ENCODE measurements at places on chromosomes 7 and 10.

DNA sequence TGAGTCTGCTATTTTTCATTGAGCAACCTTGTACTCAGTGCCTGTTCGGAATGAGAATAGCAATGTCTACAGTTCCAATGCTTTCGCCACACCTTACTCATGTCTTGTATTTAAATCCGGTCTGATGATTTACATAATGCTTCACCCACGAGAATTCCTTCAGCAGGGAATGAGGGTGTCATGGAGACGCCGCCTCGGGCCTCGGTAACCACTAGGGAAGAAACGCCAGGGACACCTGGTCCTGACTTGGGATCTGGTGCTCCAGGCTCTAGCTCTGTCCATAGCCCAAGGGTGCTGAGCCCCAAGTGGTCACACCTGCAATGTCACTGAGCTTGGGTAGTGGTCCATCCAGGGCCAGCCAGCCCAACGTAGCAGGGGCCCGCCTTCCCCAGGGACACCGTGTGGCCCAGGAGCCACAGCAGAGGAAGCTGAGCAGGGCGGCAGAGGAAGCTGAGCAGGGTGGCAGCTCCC lies 37.4 kb downstream of the PRKAG2 start:
- no peak for DNase-seq

GRCh38 chr7:152093717-152094116 lies 68.2 kb downstream of the GALNT11 start:
- DNase-seq = no peak

DNA sequence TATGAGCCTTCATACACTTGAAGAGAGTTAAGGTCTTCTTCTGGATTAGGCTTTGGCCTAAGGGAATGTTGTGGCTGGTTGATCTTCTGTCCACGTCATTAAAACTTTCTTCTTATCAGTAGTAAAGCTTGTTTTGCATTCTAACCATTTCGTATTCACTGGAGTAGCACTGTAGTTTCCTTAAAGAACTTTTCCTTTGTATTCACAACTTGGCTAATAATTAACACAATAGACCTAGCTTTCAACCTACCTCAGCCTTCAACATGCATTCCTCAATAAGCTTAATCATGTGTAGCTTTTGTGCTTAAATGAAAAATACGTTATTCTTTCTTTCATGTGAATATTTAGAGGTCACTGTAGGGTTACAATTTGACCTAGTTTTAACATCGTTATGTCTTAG lies 42.8 kb downstream of the AKR1C8 start:
- no peak for DNase-seq

GRCh38 chr7:101882595-101883564 lies 65.5 kb downstream of the CUX1 start:
- DNase-seq = no peak

DNA sequence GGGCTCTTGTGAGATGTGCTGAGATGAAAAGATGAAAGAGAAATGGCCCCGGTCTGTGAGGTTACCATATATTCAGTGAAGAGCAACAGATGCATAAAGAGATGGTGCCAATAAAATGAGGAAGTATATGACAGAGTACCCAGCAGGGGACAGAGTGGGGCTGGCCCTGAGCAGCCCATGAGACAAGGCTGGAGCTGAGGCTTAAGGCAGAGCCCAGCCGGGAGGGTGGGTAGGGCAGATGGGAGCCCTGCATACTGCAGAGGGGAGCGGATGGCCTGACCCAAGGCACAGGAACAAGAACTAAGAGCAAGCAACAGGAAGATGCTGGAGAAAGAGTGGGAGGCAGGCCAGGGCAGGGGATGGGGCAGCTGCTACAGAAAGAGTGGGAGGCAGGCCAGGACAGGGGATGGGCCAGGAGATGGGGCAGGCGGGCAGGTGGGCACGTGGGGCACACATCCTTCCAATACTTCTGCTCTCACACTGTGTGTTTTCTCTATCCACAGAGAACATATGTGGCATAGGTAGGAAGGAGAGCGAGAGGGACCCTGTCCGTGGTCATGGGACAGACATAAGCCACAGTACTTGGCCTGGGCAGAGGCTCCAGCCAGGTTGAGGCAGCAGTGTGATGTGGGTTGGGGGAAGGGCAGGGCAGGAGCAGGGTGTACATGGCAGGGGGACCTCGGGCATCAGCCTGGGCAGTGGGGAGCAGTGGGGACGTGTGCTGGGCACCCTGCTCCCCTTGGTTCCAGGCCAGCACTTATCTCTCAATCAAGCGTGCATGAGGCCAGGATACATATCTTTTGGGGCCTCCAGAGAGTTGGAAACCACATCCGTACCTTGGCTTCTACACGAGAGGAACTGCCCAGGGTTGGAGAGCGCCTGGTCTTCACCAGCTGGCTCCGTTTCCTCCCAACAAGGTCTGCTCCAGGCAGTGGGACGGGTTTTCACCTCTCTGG lies 91.6 kb upstream of the IKZF1 start:
- DNase-seq = no peak

DNA sequence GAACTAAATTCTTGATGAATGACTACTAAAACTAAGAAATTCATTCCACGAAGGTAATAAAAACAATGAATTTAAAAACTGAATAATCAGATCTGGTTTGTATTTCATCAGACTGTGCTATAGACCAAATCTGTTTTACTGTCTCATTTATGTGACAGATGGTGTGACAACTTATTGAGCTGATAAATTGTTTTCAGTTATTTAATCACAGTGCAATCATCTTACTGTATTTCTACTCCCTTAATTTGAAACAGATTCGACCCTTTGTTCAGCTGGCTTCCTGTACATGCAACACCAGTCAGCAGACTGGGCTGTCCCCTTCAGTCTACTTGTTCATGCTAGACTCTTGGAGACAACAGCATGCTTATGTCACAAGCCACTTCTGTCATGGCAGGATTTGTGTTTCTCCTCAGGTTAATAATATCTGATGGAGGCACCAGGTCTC lies 150.9 kb downstream of the MBL2 start:
- no peak for DNase-seq

DNA sequence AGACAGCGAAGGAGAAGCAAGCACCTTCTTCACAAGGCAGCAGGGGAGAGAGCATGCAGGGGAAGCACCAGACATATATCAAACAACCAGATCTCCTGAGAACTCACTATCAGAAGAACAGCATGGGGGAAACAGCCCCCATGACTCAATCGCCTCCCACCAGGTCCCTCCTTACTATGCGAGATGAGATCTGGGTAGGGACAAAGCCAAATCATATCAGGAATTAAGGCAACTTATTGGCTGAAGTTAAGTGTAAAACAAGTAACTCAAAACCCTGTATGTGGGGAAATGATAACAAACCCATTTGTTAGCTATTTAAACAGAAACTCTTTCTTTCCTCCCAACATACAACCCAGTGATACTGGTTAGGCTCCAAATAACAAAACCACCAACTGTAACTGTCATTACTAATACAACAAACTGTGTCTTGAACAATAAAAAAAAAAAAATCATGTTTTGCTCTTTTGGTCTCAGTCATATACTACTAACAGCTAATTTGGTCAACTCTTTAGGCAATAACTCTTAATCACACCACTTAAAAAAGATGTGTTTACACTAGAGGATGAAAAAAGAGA lies 57.8 kb downstream of the MINDY3 start:
- no peak for DNase-seq

DNA sequence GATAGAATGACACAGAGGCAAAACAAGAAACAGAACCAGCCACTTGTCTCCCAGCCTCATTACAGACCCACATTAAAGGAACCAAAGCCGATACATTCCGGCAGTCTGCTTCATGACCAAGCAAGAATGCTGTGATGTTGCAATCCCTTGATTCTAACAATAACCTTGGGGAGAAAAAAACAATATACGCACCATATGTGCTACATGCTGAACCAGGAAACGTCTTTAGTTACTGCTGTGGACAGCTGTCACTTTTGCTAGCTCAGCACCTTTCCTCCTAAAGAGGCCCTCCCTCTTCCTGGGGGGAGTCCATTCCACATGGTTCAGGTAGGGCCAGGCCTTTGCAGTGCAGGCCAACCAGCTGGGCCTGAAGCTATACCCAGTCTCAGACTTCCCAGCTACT lies 79.1 kb downstream of the PRTFDC1 start:
- no peak for DNase-seq

DNA sequence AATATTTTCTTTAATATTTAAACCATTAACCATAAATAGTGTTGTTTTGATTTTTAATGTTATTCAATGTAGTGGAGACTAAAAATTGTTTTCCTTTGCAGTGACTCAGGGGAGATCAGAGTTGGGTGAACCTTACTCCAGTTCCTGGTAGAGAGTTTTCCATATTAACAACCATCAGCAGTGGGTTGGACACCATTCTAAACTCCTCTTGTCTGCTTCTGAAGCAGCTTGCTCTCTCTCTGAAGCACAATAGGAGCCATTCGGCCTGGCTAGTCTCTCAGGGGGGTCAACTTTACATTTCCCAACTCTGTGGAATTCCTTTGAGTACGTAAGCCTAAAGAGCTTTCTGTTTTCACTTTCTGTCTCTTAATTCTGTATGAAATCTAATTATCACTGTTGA lies 9.4 kb upstream of the NRG3 start:
- no peak for DNase-seq

GRCh38 chr10:28722065-28722803 lies 44.9 kb downstream of the BAMBI start:
- no peak for DNase-seq
